ENCODE measurements at places on chromosomes 2 and 18.

DNA sequence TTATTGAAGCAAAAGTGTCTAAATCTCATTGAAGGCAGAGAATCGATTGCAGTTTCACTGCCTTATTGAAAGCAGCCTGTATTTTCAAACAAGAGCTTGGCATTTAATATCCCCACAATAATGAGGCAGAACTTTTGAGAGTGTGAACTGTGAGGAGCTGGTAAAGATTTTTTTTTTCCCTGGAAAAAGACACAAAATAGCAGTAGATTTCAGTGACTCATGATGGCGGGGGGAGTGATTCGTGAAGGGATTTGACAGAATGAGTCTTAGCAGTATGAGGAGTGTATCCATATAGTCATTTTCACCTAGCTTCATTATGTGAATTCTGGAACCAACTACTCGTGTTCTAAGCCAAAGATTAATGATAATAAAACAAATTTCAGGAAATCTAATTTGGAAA is 242.9 kb downstream of the ARL6IP6 start:
- DNase-seq = no peak

DNA sequence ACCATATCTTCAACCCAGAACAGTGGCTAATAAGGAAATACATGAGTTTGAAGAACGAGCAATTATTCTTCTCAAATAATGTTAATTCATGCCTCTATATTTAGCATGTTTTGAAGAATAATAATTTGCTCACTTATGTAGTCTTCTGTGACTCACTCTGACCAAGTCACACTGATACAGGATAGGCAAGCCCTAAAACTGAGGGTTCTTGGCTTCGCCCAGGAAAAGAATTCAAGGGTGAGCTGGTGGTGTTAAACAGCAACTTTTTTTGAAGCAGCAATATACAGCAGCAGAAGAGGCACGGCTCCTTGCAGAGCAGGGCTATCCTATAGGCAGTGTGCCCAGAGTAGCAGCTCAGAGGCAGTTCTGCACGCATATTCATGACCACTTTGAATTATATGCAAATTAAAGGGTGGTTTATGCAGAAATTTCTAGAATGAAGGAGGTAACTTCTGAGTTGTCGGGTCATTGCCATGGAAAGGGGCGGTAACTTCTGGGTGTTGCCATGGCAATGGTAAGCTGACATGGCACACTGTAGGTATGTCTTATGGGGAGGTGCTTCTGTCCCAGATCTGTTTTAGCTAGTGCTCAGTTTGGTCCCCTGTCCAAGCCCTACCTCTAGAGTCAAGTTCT is 200.6 kb downstream of the RND3 start:
- no peak for DNase-seq

DNA sequence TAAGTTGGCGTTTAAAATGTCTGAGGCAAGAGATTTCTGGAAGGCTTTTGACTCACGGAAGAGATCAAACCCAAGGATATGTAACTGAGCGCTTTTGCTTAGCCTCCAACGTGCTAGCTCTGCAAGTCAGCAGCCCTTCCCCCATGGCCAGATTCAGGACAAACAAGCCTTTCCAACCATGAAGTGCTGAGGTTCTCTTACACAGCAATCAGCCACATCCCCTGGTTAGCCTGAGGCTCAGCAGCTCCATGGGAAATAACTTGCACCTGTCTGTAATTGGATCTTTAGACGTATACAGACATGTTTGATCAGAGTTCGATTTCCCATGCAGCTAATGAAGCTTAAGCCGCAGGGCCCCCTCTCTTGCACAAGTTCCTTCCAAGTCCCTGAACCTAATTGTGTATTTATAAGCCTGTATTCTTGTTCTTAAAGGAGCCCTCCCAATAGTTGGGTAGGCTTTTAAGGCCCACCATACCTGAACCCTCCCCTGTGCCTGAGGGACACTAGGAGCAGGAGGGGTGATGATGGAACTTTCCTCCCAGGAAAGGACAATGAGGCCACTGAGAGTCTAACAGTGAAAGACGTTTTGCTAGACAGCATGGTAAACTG is 2.1 kb upstream of the TMEM131 start:
- DNase-seq = no peak

DNA sequence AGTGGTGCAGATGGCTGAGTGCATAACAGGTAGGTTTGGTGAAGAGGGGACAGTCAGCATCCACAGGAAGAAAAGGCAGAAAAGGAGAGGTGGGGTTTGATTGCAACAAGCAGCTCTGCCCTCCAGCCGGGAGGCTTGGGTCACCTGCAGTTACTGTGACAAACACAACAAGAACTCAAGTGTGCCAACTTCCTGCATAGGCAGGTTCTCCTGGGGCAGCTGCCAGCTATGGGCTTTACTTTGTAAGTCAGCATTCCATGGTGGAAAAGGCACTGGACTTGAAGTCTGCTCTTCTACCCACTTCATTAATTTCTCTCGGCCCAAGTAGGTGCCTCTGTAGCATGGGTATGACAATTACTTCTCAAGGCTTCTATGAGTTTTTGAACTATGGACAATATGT is 98.9 kb downstream of the MYT1L start:
- DNase-seq = no peak

GRCh38 chr18:11482271-11482670 is 127.1 kb upstream of the SLC35G4 start:
- no peak for DNase-seq

DNA sequence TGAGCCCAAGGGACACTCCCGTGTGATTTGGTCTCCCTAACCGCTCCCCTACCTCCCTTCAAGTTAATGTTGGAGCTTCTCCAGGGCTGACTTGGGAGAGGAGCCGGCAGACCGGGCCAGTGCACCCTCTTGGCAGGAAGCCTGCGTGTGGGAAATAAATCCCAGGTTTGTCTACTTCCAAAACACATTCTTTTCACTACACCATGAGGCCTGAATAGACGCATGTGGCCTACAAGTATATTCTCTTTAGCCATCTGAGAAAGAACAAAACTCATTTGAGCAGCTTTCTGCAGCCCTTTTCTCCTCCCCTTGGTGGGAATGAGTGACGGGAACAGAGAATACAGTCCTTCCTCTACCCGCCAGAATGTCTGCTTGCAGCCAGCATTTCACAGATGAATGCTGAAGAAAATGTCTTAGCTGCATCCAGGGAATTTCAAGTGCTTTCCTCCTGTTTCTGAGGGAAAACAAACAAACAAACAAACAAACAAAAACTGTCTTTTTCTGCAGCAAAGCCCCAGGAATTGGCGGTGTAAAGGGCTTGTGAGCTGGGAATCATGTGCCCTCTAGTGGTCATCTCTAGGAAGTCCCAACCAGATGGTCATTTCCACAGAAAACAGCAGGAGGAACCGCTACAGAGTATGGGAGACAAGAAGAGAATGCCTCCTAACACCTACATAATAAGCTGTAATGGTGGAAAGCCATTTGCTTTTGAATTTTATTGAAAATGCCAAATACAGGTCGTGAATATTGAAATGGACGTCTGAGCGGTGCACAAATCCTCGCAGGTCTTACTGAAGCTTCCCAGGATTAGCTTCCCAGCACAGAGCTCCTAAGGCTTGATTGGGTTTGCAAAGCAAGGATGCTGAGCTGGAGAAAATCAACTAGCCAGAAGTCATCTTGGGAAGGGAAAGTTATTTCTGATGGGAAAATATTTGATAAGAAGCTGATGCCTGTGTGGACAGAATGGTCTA is 41.2 kb upstream of the DAPL1 start:
- no peak for DNase-seq

Measured in stimulated activated CD4-positive, alpha-beta T cell treated with anti-CD3 and anti-CD28 coated beads, TNF-alpha, amount 100 ng/mL, for 24 hours (primary cell).